ENCODE measurements at places on chromosomes 13 and 19.

GRCh38 chr19:40461669-40462221 is 3.8 kb downstream of the BLVRB start:
- ATAC-seq: no peak

DNA sequence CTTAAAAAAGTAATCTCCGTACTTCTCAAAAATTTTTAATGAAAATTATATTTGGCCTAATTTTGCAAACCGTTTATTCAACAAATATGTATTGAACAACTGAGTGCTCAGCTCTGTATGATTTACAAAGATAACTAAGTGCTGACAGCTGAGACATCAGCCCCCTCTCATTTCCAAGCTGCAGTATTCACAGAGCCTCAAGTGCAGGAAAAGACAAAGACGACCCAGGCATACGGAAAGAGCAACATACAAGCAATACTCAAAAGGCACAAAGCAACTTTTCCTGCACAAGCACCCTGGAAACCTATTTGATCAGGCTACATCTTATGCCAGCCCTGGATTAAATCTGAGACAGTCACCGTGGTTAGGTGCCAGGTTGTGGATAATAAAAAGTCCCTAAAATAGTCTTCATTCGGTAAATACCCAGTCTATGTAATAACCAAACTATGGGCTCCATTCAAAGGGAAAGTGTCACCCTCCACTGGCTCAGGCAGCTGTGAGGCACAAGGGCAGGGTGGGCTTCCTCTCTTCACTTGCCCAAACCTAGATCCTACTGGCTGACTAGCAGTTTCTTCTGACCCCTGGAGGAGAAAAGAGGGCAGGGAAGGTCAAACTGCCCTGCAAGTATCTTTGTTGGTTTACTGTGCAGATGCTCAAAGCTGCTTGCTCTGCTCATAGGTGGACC is 65.5 kb downstream of the TBC1D4 start:
- no peak for ATAC-seq

- peak; percentile 75 for ATAC-seq
Measured at GRCh38 chr19:27972291-27973040, 1240.5 kb downstream of the UQCRFS1 start.

GRCh38 chr13:70173598-70173959 is 65.3 kb upstream of the KLHL1 start:
- ATAC-seq: no peak

- no peak for ATAC-seq
Measured at GRCh38 chr19:2142173-2142829, 9.1 kb downstream of the AP3D1 start.

DNA sequence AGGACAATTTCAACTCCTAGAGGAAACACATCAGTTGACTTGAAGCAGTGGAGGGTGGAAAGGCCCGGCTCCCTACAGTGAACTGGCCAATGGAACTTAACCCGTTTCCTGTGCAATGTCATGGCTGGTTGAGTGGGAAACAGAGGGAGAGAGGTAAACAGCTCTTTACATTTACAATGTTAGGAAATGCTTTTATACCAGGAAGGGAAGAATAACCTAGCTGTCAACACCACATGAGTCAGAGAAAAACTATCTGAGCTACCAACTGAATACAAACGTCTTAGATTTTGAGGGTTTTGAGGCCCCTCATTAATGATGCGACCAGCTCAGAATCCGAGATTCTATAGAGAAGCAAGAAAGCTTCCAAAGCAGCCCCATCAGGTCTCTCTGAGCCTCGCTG is 36.7 kb downstream of the CARD8 start:
- ATAC-seq: no peak

DNA sequence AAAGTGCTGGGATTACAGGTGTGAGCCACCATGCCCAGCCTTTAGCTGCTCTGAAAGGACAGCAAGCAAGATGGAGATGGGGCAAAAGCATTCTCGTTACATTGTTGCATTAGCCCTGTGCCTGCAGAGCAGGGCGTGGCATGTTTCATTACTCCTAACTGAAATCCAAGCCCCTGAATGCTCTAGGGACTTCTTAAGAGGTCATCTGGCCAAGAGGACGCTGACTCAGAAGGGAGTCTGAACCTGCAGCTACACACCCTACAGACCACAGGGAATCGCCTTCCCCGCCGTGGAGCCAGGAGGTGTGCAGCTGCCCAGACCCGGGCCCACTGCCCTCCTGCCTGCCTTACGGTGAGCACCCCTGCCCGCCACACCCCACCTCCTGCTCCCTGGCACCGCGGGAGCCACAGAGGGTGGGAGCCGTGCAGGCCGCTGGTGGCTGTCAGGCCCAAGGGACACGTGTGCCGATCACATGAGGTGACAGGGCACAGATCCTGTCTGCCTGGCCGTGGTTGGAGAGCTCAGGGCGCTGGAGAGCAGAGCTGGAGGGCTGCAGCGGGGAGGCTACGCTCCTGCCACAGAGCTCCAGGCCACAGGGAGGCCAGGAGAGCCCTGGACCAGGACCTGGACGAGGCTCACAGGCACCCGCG is 27.2 kb downstream of the ADPRHL1 start:
- no peak for ATAC-seq

- ATAC-seq: no peak
Measured at GRCh38 chr19:53521373-53522202, 16.4 kb upstream of the ZNF331 start.

GRCh38 chr19:13652810-13653590 is 111.3 kb upstream of the MRI1 start:
- ATAC-seq: no peak

DNA sequence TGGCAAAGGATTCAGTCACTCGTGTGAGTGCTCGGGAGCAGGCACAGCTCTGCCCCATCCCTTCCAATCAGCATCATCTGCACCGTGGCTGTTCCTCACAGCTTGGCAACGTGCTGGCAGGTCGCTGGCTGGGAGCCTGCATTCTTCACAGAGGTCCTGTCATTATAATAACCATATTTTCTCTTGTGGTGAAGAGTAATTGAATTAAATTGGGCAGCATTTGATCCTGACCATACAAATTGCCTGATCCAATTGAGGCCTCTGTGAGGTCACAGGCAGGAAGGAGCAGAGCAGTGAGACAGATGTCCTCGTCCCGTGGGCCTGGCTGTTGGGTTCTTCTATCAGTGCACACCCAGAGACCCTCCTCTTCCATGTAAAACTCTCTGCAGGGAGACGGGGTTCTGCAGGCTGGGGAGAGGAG is 407.8 kb downstream of the COG6 start:
- no peak for ATAC-seq

DNA sequence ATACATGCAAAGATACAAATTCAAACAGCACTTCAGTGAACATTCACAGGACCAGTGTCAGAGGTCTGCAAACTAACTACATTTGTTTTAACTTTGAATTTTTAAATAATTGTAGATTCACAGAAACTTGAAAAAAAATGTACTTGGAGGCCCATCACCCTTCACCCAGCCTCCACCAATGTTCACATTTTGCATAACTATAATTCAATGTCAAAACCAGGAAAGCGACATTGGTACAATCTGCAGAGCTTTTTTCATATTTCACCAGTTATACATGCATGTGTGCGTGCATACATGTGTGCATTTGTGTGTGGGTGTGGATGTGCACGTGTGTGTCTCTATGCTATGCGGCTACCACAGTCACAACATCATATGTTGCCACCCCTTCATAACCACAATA is 18.9 kb downstream of the CEACAM3 start:
- ATAC-seq: no peak

GRCh38 chr19:48826606-48827020 is 9.7 kb downstream of the HSD17B14 start:
- no peak for ATAC-seq

DNA sequence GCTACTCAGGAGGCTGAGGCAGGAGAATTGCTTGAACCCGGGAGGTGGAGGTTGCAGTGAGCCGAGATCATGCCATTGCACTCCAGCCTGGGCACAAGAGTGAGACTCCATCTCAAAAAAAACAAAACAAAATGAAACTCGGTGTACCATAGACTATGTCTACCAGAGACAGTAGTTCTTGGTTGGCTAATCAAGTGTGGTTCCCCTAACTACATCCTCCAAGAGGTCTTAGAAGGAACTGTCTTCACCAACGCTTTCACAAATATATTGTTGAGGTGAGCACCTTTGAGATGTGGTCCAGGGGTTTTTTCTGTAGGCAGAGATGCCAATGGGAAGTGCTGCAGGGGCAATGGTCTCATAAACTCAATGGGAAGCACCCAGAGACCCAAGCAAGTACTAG is 48.0 kb downstream of the RFC3 start:
- ATAC-seq: no peak
